ENCODE measurements at places on chromosomes 5 and 9. TPM values are rescaled to one million over a fixed set of nuclear protein-coding genes. Genes with fewer than 3 reads are reported as not detected.

DNA sequence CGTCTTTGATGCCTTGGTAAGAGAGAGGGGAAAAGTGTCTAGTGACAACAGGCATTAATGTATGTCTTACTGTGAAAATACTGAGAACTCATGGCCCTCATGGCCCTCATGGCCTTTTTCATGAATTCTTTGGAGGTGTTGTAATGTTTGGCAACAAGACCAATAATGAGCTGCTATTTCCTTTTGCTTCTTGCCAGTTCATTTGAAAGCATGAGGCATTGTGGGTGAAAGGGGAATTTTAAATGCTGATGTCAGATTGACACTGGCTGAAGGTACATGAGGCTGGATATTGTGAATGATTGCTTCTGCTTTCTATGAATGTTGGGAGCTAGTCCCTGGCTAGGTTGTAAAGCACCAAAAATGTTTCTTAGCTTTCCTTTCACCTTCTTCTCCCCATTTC lies 79.2 kb downstream of the DOCK2 start:
- H3K27me3 ChIP-seq = peaks cover 1% of the 10 kb centered on the region
- no peak overlapping the region for H3K27ac ChIP-seq
- H3K4me1 ChIP-seq = peaks cover 4% of the 10 kb centered on the region
- no peak for DNase-seq
- no peaks in the 10 kb centered on the region for H3K36me3 ChIP-seq

GRCh38 chr5:128154943-128155342 lies 71.4 kb downstream of the SLC12A2 start:
- H3K27ac ChIP-seq = no peak overlapping the region
- H3K4me1 ChIP-seq = no peaks in the 10 kb centered on the region
- H3K36me3 ChIP-seq = peaks cover 21% of the 10 kb centered on the region
- no peaks in the 10 kb centered on the region for H3K27me3 ChIP-seq
- DNase-seq = no peak
- H3K4me3 ChIP-seq = no peak overlapping the region

Gene TSLP
- total RNA-seq = 1.5 TPM

Gene DMRTA1
- total RNA-seq = 6.3 TPM

Gene CCNJL
- 65.0 TPM for total RNA-seq
